ENCODE measurements at places on chromosomes 11 and 22. TPM values are rescaled to one million over a fixed set of nuclear protein-coding genes. Genes with fewer than 3 reads are reported as not detected.

GRCh38 chr11:10197091-10197490 is 96.9 kb downstream of the SBF2 start:
- DNase-seq, result no peak

- DNase-seq, result no peak
Measured at GRCh38 chr22:23556026-23556620, 24.0 kb downstream of the IGLL1 start.

GRCh38 chr11:8339592-8340022 is 75.9 kb upstream of the LMO1 start:
- DNase-seq, result no peak

KCNJ1 gene
- not detected for total RNA-seq

C11orf86 gene
- not detected for total RNA-seq

GRCh38 chr22:28116219-28116673 is 197.2 kb upstream of the PITPNB start:
- peak; percentile 94 for DNase-seq

PARVA gene
- 32.6 TPM for total RNA-seq

- DNase-seq, result peak; percentile 84
Measured at GRCh38 chr11:34250732-34251588, 106.8 kb downstream of the ABTB2 start.

DNA sequence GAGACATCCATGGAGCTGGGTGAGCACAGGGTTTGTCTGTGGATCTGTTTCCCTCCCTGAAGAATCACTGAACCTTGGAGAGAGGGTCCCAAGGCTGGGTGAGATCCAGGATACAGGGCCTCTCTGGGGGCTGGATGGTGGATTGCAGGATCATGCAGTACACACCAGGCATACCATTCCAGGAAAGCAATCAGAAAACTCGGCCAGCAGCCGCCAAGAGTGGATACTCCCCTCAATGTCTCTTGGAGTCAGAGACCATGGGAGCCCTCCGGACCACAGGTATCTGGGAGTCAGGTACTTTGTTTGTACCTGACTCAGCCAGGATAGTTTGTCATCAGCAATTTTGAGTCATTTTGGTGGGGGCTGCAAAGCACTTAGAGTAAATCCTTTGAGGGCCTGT is 14.6 kb upstream of the SYT13 start:
- no peak for DNase-seq

RFPL1 gene
- total RNA-seq, result not detected

- DNase-seq, result no peak
Measured at GRCh38 chr11:2812371-2812991, 73.1 kb downstream of the CDKN1C start.

MIAT gene
- 0.33 TPM for total RNA-seq

TBX10 gene
- not detected for total RNA-seq

FEN1 gene
- 80.9 TPM for total RNA-seq

DNA sequence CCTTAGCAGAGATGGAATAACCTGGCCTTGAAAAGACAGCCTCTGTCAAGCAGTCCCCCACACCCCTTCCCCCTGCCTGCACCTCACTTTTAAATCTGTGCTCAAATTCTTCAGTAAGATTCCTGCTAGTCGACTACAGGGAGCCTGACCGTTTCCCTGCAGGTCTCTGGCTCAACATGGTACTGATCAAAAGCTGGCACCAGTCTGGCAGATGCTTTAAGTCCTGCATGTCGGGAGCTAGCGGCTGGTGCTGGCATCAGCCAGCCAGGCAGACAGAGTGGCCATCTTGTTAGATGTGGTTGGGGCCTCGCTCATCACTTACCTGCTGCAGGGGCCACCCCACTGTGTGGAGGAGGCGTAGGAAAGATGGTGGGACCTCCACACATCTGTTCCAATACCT is 204.4 kb upstream of the SORL1-AS1 start:
- no peak for DNase-seq

MS4A4E gene
- not detected for total RNA-seq

PGA4 gene
- total RNA-seq, result not detected

GRCh38 chr11:126135235-126136176 is 72.8 kb upstream of the CDON start:
- no peak for DNase-seq

- DNase-seq, result peak; percentile 82
Measured at GRCh38 chr11:72813740-72814285, 398 bp upstream of the ATG16L2 start.

GRCh38 chr11:101031713-101032112 is 97.9 kb downstream of the PGR start:
- DNase-seq, result no peak

DNA sequence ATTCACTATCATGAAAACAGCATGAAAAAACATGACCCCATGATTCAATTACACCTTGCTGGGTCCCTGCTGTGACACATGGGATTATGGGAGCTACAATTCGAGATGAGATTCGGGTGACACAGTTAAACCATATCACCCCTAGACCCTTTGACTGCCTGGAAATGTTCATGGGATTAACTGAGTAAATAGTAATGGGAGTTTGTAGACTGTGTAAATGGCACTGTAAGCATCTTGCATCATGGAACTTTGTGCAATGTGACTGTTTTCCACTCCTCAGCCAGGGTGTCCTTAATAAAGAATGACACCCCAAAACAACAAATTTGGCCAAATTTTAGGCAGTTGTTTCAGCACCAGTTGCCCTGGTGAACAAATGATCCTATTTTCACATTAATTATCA is 7.9 kb upstream of the SLC22A25 start:
- DNase-seq, result no peak

HBD gene
- not detected for total RNA-seq

DNA sequence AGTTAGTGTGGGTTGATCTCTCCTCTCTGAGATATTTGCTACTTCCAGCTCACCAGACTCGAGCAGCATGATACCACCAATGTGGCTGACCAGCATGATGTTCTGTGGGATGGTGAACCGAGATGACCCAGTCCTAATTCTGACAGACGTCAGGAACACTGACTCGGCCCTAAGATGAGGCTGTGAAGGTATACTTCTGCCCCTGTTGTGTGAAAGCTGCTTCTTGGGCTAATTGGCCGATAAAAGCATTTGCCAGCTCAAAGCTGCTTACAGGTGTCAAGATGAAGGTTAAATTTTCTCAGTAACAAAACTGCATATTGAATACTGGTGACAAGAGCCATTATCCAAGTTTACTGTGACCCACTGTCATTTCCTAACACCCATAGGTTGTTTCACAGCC is 151.4 kb downstream of the BRD1 start:
- no peak for DNase-seq

CBLIF gene
- not detected for total RNA-seq

GRCh38 chr11:46890665-46891064 is 27.7 kb downstream of the LRP4 start:
- DNase-seq, result peak; percentile 11

DNA sequence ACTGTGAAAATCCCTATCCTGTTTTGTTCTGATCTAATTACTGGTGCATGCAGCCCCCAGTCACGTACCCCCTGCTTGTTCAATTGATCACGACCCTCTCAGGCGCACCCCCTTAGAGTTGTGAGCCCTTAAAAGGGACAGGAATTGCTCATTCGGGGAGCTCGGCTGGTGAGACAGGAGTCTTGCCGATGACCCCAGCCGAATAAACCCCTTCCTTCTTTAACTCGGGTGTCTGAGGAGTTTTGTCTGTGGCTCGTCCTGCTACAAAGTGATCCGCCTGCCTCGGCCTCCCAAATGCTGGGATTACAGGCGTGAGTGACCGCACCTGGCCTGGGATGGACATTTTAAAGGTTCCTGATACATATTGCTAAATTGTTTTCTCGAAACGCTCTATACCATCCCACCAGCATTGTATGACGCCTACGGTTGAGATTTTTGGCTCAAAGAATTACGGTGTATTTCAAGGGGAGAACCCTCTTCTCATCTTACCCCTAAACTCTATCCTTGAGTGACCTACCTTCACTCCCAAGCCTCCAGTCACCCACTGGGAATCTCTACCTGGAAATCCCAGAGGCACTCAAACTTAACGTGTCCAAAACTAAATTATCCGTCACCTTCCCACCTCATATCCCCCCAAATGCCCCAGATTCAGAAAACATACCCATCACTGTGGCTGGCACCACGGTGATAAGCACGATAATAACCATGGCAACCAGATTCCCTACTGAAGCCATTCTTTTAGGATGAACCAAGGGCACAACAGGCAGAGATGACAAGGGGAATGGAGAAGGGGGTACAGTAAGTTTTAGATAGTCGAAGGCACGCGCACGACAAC is 789 bp upstream of the POLA2 start:
- no peak for DNase-seq

DNA sequence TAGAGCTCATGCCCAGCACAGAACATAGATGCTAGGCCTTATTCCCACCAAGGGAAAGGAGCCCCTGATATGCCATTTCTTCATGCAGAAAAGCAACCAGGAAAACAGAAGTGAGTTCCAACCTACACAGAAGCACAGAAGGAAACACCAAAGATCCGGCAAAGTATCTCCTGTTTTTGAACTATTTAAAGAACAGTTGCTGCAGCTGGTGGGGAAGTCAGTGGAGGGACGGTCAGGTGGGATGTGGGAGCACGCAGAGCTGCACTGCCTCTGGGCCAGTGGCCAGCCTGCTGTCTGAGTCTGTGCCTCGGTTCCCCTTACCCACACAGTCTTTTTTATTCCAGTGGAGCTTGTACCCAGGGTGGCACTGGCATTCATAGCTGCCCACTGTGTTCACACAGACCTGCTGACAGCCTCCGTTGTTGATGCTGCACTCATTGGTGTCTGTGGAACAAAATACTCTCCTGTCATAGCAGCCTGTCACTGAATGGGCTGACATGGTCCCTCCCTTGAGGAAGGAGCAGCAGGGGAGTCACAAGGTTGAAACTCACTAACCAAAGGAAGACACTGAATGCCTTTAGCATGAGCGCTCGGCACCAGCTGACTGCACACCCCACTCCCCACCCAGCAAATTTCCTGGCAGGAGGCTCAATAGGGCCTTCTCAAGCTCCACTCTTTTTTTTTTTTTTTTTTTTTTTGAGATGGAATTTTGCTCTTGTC is 37.9 kb downstream of the SCUBE2 start:
- peak; percentile 16 for DNase-seq

KCTD17 gene
- 7.6 TPM for total RNA-seq

GRCh38 chr11:36224209-36224882 is 64.9 kb downstream of the COMMD9 start:
- no peak for DNase-seq

DNA sequence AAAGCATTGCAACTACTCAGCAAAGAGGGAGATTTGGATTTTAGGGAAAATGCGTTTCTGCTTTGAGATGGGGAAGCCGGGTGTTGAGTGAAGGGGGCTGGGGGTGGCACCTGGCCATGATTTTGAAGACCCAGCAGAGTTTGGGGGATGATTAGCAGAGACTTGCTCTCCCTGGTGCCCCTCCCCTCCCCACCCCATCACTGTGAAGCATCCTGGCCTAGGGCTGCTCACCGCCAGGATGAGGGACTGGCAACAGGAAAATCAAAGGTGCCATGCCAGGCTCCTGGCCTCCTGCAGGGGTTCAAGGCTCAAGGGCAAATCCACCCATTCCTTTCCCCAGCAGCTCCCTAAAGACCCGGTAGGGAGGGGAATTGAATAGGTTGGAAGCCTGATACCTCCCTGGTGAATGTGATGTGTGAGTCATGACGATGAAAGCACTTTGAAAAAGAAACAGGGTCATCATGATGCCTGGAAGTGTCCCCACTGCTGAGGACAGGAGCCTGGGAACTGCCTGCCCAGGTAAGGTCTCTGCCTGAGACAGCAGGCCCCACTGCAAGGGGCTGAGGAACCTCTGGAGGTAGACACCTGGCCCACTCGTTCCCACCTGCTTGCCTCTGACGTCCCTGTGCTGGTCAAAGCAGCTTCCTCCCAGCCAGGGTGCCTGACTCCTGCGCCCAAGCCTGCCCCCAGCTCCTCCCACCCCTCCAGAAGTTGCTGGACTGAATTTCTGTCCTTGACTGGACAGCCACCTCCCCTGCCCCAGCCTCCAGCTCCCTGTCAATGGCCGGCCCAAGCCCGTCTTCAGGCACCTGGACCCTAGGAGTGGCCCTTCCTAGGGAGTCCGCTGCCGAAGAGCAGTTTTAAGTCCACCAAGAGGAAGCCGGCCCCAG is 1.7 kb downstream of the CHST1 start:
- DNase-seq, result no peak

TMPRSS6 gene
- not detected for total RNA-seq

- peak; percentile 88 for DNase-seq
Measured at GRCh38 chr11:61695917-61696316, 15.7 kb downstream of the DAGLA start.

DNA sequence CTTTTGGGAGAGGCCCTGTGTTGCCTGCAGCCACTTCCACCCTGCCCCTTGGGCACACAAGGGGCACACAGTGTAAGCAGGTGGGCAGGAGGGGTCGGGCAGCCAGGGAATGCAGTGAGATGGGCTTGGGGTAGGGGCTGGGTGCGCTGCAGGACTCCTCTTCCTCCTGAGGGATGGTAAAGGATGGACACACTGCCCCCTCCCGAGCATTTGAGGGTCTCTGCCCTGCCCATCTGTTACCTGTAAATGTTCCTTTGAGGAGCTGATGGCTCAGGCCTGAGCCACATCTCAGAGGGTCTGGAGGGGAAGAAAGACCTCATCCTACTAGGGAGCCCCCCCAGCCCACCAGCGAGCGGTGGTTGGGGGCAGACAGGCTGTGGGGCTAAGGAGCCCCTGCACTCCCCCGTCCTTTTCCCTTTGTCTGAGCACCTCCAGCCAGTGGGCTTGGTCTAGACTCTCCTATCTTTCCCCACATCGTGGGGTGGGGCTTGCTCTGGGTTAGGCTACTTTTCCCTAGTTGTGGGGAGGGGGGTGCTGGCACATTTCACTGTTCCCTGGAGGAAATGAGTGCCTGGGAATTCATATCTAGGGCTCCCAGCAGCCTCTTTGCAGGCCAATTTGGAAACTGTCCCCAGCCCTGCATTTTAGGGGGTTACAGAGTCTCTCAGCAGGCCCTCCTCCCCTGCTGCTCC is 1.7 kb upstream of the TSSC4 start:
- no peak for DNase-seq

DNA sequence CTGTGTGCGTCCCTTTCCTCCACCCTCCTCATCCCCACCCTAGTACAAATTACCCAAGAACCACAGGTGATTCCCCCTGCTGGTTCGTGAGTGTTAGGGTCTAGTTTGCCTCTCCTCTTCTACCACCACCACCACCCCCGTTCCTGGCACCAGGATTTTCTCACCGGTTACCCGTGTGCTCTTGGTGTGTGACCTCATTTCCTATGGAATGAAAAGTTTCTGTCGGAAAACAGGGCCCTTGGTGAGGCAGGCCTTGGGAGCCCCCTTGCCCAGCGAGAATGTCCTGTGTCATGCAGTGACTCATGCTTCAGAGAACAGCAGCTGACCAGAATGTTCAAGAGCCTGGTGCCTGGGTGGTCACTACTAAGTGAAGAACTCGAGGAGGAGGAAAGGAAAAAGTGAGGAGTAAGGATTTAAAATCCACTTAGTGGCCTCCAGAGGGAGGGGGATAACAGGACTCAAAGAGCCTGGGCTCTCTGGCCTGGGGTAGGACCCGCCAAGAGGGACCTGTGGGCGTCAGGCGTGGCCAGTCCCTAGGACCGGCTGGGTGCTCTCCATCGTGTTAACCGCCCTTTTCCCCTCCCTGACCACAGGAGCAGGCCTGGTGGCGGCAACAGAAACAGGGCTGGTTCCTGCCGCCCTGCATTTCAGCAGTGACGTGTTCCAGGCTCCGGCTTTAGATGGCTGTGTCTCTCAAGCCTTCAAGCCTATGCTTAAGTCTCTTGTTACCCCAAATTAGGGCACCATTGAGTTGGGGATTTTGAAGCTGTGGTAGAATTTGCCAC is 30.2 kb downstream of the C22orf31 start:
- peak; percentile 79 for DNase-seq

CCDC73 gene
- total RNA-seq, result not detected

- no peak for DNase-seq
Measured at GRCh38 chr11:30411383-30411782, 88.5 kb downstream of the ARL14EP start.

OR52N4 gene
- not detected for total RNA-seq

- no peak for DNase-seq
Measured at GRCh38 chr11:120169981-120170698, 32.2 kb upstream of the TRIM29 start.

LMNTD2 gene
- 0.30 TPM for total RNA-seq
